Left renal pelvis (tissue), 4 donors: ENCODE measurements at places on chromosomes 7 and 10. TPM values are rescaled to one million over a fixed set of nuclear protein-coding genes. Genes with fewer than 3 reads are reported as not detected.

Gene LBX1
- polyA plus RNA-seq = not detected

Gene CLDN12
- polyA plus RNA-seq = 34.3 TPM

Gene CTAGE6
- not detected for polyA plus RNA-seq

Gene NFE2L3
- 42.3 TPM for polyA plus RNA-seq

Gene MAT1A
- polyA plus RNA-seq = 1.5 TPM

Gene TACC2
- 27.9 TPM for polyA plus RNA-seq

Gene PCGF5
- polyA plus RNA-seq = 28.0 TPM

Gene SPDYE9
- 0.32 TPM for polyA plus RNA-seq

DNA sequence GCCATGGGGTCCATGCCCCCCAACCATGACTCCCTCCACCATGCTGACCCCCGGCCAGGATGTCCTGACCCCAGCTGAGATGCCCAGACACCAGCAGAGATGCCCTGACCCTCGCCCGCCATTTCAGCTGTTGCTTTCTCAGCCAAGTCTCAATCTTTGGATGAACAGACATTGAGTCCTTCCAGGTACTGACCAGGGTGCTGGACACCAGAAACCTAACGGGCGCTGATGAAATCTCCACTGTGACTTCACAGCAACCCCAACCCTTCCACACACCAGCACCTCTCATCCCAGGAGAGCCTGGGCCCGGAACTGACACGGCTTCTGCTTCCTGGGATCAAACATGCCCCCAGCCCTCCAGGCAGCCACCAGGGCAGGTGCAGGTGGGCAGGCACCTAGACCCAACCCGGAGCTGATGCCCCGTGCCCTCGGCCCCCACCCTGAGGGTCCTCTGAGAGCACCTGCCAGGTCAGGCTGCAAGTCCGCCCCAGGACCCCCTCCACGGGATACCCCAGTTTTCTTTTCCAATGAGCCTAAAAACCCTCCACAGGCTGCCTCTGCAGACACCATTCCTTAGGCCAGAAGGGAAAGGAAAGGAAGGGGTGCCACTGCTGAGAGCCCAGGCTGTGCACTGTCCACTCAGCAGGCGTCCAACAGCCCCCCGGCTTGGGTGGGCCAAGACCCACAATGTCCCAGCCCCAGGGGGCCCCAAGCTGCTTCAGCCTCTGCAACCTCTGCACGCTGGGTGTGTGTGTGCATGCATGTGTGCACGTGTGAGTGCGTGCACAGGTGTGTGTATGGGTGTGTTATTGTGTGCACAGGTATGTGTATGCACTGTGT lies 43.4 kb upstream of the PDGFA start:
- DNase-seq = no peak

GRCh38 chr10:62545160-62546066 lies 171.2 kb downstream of the ZNF365 start:
- DNase-seq = no peak

- no peak for DNase-seq
Observed at GRCh38 chr10:30939643-30940251, 91.9 kb downstream of the ZNF438 start.

DNA sequence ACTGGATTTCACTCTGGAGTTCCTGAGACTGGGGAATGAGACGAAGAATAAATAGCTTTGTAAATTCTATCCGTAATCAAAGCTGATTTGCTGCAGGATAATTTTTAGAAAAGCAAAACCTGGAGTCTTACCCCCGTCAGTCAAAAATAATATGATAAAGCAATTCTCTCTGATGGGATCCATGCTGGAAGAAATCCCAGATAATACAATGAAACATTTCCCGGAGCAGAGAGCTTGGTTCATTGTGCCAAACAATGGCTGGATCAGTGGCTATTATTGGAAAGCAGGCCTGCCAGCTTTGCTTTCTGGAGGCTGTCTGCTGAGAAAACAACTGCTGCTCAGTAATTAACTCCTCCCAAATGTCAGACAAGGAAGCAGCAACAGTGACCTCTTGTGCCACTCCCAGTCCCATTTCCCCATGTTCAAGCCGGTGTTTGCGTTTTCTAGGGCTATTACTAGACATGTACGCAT lies 609.4 kb upstream of the PCDH15 start:
- DNase-seq = peak; percentile 24

DNA sequence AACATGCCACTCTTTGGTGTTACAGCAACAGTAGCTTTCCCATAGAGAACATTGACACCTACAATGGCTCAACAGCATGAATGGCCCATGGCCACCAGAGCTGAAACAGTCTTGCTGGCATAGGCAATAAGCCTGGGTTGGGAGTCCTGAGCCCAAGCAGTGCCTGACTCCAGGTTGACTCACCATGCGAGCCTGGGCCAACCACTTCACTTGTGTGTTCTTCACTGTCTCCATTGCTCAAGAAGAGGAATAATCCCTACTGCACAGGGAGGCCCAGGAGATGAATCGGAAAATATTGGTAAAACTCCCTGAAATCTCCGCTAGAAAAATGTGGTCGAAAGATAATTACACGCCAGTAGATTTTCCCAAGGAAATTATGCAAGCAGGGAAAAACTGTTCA lies 89.2 kb upstream of the INHBA start:
- no peak for DNase-seq

DNA sequence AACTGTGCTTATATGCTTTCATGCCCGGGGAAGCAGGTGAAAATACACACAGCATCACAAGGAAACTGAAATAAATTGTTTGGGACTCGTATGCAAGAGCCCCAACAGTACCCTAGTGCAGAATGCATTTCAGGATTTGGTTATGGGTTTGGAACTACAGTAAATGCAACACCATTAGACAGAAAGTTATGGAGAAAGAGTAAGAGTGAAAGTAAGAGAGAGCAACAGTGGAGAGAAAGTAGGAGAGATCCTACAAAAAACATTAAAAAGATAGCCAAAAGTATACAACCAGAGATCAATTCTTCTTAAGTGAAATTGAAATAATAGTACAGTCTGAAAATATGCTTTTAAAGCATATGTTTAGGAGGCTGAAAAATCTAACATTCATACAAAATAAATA lies 231.1 kb downstream of the TFEC start:
- no peak for DNase-seq

DNA sequence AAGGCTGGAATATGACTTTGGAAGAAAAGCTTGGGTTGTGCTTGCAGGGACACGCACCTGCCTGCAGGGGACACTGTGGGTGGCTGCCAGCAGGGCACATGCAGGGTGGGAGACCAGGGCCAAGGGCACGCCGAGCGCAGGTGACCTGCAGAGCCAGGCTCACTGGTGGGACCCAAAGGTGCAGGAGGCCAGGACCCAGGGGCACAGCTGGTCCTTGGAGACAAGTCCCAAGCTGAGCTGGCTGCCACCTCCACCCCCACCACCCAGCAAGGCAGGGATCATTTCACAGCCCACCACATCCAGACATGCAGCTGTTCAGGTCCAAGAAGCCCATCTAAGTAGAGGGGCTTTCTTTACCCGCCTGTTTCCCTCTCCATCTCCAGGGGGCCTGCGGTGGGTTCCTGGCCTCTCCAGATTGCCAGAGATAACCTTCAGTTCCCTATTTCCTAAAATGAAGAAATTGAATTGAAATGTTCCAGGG lies 13.8 kb upstream of the CLIP2 start:
- DNase-seq = no peak

GRCh38 chr10:77455561-77455960 lies 182.0 kb downstream of the KCNMA1 start:
- no peak for DNase-seq

- DNase-seq = no peak
Observed at GRCh38 chr7:128986609-128987008, 48.9 kb downstream of the IRF5 start.

GRCh38 chr10:104120903-104121484 lies 977 bp upstream of the SFR1 start:
- DNase-seq = peak; percentile 77

DNA sequence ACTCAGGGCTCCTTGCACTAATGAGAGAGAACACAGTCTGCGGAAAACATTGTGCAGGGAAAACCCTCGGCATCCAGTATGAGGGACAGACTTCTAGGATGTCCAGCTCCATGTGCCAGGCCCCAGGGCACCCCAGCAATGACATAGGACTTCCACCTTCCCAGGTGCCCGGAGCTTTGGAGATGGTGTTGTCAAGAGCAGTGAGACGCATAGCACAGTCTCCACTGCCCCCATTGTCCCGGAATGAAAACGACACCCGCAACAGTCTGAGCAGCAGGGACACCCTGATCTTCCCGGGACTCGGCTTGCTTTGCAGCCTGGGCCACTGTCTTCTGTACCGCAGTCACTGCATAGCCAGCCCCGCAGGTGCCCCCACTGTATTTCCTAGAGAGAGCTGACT lies 339.2 kb upstream of the ADARB2 start:
- DNase-seq = no peak

- no peak for DNase-seq
Observed at GRCh38 chr7:140230861-140231770, 54.3 kb upstream of the KDM7A start.

GRCh38 chr7:3301449-3301731 lies 338 bp downstream of the SDK1 start:
- DNase-seq = no peak

DNA sequence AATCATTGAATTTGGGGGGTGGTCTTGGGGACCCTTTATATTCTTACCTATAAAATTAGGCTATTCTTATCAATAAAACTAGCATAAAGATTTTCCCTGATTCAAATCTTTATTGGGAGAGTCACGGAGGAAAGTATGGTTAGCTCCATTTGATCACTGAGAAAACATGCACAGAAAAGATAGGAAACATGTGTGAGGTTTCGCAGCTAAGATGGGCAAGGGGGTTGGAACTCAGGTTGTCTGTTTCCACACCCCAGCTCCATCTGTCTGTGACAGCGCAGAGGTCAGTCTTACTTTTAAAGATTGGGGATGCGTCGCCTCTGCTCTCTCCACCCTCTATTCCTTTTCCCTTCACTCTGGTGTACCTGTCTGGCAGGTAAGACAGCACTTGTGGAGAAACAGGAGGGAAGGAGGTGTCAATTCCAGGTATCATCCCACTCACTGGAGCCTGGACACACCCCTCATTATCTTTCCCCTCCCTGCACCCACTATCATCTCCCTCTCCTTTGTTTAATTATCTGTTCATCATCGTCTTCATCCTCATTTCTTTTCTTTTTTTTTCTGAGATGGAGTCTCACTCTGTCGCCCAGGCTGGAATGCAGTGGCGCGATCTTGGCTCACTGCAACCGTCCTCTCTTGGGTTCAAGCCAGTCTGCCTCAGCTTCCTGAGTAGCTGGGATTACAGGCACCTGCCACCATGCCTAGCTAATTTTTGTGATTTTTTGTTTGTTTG lies 2.4 kb upstream of the DENND10 start:
- no peak for DNase-seq

GRCh38 chr10:125012851-125013528 lies 71.1 kb downstream of the ZRANB1 start:
- no peak for DNase-seq

- no peak for DNase-seq
Observed at GRCh38 chr7:84913731-84914130, 273.1 kb downstream of the SEMA3D start.

DNA sequence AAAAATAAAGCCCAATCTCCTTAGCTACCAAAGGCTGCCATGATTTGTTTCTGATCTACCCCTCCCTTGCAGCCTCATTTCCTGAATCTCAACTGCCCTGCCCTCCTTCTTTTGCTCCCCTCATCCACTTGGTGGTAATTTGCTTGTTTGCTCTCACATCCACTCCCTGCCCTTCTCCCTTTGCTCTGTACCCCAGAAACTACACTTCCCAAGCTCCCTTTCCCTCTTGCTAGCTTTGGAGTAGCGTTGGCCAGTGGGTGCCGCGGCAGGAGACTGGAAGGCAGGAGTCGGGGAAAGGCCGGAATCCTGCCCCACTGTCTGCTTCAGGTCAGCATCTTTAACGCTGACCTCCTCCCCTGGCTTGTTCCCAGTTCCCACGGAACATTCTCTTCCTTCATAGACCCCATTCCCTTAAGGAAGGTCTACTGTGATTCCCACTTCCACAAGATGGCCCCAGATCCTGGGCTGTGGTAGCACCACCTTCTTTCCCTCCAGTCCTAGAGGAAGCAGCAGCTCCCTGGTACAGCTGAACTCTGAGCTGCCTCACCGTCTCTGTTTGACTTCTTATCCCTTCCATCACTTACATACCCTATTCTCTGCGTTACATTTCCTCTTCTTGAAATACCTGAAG lies 79.1 kb downstream of the PIK3CG start:
- DNase-seq = no peak

DNA sequence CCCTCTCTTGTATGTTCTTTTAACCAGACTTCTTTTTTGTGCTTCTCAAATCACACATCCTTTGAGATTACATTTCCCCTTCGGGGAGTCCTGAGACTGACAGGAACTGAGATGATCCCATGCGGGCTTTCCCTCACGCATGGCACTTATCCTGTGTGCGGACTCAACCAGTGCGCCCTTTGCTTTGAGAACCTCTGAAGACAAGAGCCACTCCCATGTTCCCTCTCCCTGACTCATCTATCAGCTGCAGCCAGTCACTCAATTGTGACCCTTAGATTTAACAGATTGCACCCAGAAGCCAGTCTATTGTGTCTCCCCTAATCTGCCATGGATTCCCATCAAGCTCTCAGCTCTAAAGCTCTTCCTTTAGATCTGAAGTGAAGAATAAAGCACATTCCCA lies 353.9 kb upstream of the MEOX2 start:
- DNase-seq = no peak

- no peak for DNase-seq
Observed at GRCh38 chr7:29377718-29378117, 183.1 kb downstream of the CHN2 start.

GRCh38 chr7:45359776-45360175 lies 202.2 kb downstream of the RAMP3 start:
- DNase-seq = no peak

- no peak for DNase-seq
Observed at GRCh38 chr7:11829954-11830353, 2.0 kb downstream of the THSD7A start.

- DNase-seq = no peak
Observed at GRCh38 chr10:99339077-99339476, 9.9 kb downstream of the CNNM1 start.

DNA sequence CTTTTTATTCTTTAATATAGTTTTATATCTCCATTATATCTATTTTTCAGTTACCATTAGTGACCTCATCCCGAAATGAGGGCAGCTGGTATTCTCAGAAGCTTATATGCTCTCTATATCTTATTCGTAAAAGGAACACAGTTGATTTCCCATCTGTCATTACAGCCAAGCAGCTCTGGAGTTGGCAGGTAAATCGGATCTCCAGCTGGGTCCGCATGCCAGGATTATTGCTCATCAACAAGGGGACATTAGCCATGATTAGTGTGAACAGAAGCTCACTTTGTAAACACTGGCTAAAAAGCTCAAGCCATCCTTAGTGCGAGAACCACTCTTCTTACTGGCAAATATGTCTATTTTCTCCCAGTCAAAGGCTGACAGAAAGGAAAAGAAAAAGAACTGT lies 180.3 kb downstream of the NPSR1 start:
- DNase-seq = no peak

DNA sequence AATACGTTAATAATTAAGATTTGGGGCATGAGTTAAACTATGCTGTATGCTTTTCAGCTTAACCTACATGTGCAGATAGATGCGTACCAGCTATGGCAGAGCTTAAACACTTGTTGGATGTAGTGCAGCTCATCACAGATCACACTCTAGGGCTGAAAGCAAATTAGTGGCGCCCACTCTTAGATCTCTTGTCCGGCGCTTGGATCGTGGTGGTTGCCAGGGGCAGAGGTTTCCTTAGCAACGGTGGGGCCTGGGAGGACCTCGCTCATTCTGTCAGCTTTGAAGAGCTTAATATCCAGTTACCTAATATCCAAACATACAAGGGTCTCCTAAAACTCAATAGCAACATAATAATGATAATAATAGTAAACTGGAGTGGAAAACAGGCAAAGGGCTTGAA lies 548.2 kb upstream of the PFKP start:
- no peak for DNase-seq

GRCh38 chr10:14625192-14625631 lies 149.5 kb downstream of the FAM107B start:
- no peak for DNase-seq
